ENCODE measurements at places on chromosomes 7 and 10.
A peak's percentile ranks its signal among the peaks of the same experiment; 100 is the strongest.

DNA sequence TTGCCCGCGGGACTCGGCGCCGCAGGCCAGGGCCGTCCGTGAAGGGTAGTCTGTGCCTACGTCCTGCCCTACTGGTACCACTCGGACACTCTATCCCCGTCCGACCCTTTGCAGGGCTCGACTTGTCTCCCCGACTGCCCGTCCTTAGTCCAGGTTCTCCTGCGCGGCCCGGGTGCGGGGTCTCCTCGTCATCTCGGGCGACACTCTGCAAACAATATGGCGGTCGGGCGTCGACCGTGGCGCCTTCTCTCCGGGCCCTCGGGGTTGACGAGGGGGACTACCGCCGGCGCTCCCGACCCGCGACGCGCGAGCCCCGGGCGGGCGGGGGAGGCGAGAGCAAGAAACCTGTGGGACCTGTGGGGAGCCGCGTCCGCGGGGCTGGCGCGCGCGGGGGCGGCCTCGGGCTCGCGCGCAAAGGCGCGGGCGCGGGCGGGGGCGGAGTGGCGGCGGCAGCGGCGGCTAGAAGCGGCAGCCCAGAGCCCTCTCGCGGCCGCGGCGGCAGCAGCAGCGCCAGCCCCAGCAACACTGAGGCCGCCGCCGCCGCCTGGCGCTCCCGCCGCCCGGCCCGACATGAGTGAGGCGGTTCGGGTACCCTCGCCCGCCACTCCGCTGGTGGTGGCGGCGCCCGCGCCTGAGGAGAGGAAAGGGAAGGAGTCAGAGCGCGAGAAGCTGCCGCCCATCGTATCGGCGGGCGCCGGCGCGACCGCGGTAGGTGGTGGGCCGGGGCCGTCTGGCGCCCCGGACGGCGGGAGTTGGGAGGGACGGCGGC is at the start of gene HECTD2:
HECTD2 (plus strand) TSS at position 476 of the 769 bp plus-strand sequence; CDS start at position 571, 95 bp downstream.
- DNase-seq: peak; percentile 66

DNA sequence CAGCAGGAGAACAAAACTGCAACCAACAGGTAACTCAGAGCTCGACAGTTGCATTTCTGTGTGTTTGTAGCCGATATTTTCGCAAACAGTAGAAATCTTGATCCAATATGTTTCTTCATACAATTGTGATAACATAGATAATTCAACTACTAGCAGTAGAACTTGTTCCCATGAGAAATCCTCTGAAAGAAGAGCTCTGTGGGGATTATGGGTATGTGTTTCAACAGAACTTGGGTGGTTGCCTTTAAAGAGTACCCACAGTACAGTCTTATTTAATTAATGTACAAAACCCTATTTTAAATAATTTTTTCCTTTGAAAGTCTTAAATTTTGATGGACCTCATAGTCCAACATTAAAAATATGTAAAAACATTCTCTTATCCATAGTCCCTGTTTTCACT is 266.1 kb downstream of the PARD3 start:
- no peak for DNase-seq

GRCh38 chr10:46218921-46219320 is 67.9 kb upstream of the ANTXRL start:
- no peak for DNase-seq

DNA sequence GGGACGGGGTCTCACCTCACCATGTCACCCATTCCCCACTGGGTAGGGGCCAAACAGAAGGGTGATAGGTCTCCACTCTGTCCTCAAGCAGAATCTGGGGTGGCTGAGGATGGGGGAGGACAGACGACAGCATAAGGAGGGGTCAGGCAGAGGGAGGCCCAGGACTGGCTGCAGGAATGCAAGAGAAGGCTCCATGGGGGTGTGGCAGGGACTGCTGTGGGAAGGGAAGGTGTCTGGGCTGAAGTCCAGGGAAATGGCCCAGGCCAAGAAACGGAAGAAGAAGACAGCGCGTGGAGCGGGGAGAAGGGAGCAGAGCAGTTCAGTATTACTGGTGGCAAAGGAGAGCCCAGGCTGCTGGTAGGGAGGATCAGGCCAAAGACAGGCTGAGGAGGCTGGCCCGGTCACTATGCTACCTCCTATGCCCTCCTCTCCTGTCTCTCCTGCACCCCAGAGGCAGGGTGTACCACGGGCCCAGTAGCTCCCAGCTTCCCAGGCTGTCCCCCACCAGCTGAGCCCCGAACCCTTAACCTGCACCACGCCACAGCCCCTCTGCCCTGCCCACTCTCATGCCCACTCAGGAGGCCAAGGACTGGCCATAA is 60.9 kb downstream of the GRB10 start:
- no peak for DNase-seq

DNA sequence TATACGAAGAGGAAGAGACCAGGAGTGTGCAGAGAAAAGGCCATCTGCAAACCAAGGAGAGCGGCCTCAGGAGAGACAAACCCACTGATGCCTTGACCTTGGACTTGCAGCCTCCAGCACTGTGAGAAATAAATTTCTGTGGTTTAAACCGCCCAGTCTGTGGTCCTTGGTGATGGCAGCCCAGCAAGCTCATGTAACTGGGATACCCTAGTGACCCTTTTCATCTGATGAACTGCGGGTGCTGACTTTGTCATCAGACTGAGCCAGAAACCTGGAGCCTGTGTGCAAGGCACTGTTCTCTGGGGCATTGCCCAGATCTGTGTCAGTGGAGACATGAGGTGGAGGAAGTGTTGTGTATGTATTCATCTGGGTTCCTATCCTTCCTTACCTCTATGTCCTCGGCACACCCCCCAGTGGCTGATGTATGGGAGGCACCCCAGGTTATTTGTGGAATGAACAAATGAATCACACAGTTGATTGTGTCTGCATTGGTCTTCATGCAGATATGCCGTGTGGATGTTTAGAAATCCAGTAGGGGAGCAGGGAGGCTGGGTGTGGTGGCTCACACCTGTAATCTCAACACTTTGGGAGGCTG is 64.5 kb upstream of the BTBD16 start:
- DNase-seq: no peak

- DNase-seq: no peak
These were observed 581.6 kb downstream of the ETV1 start for GRCh38 chr7:13407911-13408310.

DNA sequence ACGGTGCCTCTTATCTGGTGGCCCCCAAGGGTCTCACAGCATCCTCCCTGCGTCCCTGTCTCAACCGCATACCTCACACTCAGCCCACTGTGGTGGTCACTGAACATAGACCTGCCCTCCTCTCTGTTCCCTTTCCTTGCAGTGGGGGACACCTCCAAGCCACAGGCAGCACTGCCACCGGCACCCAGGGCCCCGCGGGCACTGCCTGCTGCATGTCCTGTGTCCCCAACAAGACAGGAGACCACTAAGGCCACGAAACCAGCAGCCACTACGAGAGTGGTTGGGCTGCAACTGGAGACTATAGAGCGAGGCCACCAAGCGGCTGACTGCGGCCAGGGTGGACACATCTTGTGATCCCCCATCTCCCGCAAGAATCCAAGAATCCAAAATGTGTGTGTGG is 15.3 kb downstream of the BRI3 start:
- DNase-seq: no peak

DNA sequence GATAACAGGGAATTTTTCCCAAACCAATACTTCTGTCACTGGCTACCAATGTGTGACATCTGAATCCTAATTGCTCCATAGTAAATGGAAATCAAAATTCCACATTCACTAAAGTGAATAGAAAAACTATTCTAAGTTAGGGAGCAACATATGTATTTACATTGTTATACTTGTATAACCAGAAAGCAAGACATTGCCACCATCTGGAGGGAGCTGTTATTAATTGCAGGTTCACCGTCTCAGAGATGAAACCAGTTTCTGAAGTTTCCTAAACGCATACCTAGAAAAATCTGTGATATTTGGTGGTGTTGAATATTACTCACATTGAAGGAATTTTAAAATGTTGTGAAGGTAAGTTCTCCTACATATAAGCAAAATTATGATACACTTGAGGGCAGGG is 390.1 kb downstream of the NXPH1 start:
- no peak for DNase-seq

DNA sequence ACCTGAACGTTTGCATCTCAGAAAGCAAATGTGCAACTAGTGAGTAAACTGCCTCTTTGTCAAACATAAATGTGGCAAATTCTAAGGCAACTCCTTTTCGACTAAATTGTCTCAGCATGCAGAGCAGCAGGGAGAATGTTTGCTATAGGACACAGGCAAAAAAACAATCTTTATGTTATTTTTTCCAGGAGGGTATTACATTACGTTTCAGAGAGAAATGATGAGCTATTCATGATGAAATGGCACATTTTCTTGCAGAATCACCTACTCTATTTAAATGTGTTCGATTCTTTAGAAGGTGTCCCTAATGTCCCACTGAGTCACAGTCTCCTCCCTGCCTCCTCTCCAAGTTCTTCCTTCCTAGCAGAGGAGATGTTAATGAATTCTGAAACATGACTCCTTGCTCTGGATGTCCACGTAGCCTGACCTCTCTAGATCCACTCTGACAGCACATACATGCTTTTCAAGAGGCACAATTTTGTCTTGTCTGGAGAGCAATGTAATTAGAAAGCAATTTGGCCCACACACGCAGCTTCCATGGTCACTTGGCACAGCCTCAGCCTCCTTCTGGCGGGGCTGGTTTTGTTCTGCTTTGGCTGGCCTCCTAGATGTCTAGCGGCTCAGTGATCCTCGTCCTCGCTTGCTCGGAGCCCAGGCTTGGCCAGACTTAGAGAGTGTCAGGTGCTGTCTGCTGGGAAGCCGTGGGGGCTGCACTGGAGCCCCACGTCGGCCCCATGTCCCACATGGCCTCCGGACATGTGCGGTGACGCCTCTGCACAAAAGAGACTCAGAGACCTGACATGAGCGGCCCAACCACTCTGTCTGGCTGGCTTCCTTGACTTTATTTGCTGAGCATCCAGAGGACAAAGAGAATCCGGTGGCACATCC is 125.7 kb upstream of the ZNF438 start:
- no peak for DNase-seq

DNA sequence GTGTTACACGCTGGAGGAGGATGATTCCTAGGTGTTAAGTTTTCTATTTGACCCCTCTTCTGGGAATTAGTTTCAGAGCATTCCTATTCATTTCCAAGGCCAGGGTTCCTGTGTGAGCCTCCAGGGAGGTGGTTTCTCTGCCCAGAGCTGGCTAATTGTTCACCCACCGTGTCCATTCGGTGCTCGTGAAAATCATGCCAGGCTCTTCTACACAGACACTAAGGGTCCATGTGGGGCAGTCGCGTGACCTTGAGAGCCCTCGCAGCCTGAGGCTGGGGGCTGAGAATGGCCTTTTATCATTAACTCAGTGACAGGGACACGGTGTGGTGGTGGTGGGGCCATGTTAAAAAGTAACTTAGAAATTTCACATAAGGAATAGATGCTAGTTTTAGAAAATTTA is 83.7 kb downstream of the EMX2 start:
- DNase-seq: no peak

GRCh38 chr7:129095258-129095657 is 40.3 kb upstream of the TNPO3 start:
- no peak for DNase-seq

DNA sequence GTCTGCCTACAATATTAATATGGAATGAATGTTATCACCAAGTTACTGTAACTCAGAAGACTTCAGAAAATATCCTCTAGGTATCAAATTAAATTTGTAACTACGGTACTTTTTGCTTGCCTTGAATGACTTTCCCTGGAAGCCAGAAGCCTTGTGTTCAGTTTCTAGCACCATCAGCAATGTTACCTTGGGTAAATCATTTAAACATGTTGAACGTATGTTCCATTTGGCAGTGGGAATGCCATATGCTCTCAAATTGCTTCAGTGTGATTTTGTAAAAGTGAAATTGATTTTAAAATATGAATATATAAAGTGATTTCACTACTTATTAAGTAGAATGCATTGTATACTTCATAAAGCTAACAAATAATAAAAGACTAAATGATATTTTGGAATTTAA is 11.2 kb downstream of the RPA3 start:
- DNase-seq: no peak

GRCh38 chr7:105876964-105877601 is 684 bp upstream of the ATXN7L1 start:
- no peak for DNase-seq

- DNase-seq: no peak
These were observed 94.1 kb downstream of the ZFAND4 start for GRCh38 chr10:45578384-45578971.

GRCh38 chr7:20275637-20276036 is 55.1 kb upstream of the ITGB8 start:
- no peak for DNase-seq

DNA sequence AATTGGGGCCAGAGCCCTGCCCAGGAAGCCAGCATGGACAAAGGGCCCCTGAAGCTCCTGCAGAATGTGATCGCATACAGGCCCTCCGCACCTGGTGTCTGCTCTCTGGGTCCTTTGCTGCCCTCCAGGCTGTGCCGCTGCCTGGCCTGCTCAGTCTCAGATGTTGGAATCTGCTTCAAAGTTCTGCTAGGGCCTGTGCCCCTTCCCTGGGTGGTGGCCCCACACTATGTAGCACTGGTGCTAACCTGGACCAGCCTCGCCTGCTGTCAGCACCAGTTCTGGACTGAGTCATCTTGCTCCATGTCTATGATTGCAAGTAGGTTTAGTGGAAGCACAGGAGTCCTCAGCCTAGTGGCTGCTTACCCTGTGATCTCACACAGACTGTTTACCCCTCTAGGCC is 6.3 kb downstream of the MAT1A start:
- DNase-seq: no peak

- DNase-seq: no peak
These were observed 9.6 kb downstream of the ITGB1 start for GRCh38 chr10:32948451-32948850.

DNA sequence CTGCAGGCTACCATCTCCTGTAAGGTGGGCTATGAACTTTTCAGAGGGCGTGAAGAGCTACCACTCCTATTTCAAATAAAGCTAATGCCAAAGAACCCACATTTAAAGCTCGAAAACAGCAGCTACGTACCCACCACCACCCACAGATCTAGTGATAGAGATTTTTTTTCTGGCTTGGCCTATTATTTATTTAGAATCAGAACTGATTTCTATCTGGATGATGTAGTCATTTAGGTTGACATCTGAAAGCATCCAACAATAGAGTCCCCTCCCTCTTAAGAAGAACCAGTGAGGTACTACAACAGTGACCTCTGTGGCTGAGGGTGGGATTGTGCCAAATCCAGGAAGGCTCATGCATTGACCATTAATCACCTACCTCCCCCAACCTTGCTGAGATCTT is 113.8 kb upstream of the ADO start:
- DNase-seq: no peak

DNA sequence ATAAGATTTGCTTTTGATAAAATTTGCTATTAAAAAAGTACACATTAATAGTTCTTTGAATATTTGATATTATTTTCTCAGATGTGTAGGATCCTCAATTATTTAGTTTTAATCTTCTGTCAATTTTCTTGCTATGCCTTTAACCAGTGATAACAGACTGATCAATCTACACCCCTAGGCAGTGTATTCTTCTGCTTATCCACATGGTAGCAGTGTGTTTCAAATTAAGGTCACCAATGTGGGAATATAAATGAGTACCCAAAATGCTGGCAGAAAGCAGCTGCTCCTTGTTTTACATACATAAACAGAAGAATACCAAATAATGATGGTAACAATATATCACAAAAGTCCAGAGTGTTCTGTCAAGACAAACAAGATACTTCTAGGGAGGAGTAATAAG is 87.0 kb downstream of the SKAP2 start:
- DNase-seq: no peak

GRCh38 chr10:124668517-124669051 is 75.6 kb downstream of the FAM53B start:
- no peak for DNase-seq

GRCh38 chr7:90777465-90777864 is 181.3 kb downstream of the CDK14 start:
- DNase-seq: no peak

- DNase-seq: no peak
These were observed 133.5 kb downstream of the SGMS1 start for GRCh38 chr10:50490241-50490640.

Data from GM12892 (cell line).